Motor neuron (in vitro differentiated cells): ENCODE measurements at places on chromosomes 6 and 20. TPM values are rescaled to one million over a fixed set of nuclear protein-coding genes. Genes with fewer than 3 reads are reported as not detected.

The TOMM6 gene
- 180 and 198 TPM in 2 replicates for total RNA-seq

The KIAA1755 gene
- 0.18 and 0.26 TPM in 2 replicates for total RNA-seq

The VWA7 gene
- total RNA-seq = 0.79 and 2.9 TPM in 2 replicates

The RAET1G gene
- total RNA-seq = 0.18 TPM in 1 of 2 replicates, not detected in the other

DNA sequence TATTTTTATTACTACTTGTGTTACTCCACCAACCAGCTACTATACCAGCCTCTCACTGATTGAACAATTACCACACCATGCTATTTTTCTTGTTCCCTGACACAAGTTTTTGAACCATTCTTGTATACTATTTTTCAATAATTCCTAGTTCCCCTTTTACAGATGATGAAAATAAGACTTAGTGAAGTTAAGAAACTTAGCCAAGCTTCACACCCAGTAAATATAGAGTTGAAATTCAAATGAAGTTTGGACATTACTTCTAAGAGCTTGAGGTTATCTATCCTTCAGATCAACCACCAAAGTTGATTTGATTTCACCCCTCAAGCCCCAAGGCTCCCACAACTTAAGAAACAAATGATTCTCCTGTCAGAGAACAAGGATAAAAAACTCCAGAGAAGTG is 13.1 kb upstream of the BCAS1 start:
- no peak for ATAC-seq

- no peak for ATAC-seq
Measured at GRCh38 chr20:60009318-60009717, 51.1 kb downstream of the CDH26 start.

DNA sequence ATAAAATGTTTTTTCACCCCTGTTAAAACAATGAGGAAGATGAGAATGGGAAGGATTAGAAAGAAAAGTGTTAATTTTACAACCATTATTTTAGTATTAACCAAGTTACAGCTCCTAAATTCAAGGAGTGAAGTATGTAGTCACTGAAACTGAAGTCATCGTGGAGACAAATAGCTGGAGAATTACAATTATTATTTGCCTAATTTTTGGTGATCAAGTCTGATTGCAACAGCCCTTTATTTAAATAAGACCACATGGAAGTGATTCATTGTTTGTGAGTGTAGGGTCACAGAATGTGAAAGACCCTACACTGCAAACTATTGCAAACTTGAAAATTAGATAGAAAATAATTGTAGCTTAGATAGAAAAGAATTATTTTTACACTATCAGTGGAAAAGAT is 292.4 kb downstream of the CENPW start:
- no peak for ATAC-seq

- ATAC-seq = no peak
Measured at GRCh38 chr20:57268399-57269076, 2.1 kb upstream of the BMP7 start.

DNA sequence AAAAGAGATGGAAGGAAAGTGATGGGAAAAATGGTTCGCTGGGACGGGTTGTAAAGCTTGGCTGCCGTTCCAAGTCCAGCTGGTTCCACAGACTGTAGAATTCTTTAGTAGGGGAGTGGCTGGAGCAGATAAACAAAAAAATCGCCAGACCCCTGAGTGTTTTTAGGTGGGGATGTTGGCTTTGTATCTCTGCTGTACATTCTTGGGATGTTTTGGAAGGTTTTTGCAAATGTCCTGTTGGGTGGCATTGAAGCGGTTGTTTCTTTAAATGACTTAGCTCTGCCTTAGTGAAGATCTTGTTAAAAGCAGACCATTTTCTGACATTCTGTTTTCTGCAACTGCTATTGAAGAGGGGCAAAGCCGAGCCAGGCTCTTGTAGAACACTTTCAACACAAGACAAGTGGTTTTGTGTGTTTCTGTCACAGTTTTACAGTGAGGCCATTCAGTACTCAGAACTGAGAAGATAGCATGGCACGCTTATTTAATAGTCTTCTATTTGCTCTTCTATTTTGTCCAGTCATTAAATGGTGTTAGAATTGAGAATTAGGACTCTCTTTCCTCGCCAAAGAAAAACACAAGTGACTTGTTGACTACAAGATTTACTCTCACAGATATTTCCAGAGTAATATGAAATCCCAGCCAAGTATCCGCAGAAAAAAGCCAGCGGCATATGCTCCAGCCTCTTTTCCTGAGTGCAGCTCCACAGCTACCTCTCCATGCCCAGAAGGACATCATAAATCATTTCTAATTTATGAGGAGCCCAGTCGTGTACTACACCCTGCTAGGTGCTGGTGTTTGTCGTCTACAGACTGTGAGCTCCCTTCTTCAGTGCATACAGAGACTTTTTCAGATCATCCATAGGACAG is 65.8 kb downstream of the PHACTR2 start:
- ATAC-seq = peak; percentile 23
